ENCODE measurements at places on chromosomes 7 and 10.

DNA sequence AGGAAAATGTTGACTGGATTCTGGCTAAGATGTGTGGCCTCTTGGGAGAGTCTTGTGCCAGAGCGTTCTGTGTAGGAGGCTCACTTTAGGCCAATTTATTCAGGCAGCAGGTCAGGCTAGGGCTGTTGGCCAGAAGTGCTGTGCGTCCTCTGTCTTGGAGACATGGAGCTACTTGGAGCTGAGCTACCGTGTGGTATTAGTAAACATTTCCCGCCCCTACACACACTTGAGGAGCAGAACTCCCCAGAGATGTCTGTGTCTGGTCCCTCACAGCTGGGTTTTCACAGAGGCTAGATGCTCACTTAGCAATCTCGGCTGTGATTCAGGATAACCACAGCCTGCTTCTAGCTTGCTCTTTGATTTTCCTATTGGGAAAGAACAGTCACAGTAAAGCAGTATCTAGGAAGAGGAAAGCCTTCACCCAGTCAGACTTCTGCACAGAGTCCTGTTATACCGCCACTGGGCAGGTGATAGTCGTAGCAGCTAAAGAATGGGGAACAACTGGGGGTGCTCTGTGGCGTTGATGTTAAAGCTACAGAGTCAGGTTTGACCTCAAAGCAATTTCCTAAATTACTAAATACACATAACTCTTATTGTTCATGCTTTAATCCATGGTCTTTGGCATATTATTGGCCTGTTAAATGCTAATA lies 86.7 kb downstream of the MDFIC start:
- peak; percentile 87 for DNase-seq

DNA sequence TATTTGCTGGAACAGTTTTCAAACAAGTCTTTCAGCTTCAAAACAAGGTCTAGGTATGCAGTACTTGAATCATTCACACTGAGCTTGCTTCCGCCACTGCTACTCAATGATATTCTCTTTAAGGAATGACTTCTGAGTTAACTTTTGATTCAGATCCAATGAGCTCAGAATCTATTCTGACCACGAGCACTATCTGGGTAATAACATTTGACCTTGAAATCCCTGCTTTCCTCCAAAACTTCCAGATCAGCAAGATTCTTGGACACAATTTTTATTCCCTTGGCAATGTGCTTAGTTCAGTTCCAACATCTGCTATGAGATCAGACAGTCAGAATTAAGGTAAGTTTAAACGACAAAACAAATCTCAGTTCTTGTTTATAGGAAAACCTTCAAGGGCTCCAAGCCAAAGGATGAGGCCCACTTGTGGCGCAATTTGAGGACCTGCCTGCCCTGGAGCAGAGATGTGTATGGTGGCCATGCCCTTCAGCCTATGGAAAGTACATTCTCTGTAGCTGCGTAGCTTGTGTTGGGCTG lies 87.2 kb downstream of the RNF216 start:
- peak; percentile 94 for DNase-seq

GRCh38 chr10:125012851-125013528 lies 71.1 kb downstream of the ZRANB1 start:
- no peak for DNase-seq

DNA sequence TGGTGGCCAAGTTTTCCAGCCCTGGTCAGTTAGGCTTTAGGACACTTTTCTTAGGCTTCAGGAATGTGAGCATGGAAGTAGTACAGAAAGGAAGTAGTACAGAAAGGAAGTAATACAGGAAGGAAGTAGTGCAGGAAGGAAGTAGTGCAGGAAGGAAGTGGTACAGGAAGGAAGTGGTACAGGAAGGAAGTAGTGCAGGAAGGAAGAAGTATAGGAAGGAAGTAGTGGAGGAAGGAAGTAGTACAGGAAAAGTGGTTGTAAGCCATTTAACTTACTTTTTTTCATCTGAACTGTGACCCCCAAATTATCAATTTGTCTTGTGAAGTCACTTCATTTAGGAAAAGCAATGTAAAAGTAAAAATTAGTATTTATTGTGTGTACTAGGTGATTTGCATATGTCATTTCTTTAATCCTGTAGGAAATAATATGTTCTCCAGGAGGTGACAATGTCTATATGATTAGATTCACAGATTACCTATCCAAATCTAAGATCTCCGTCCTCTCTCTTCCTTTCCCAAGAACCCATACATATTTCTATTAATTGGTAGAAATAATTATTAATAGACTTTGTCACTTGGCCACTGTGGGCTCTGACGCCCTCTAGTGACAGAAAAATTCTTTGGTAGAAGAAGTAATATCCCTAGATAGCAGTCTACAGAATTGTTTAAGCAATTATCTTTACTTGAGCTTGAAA lies 3.9 kb upstream of the FAS start:
- DNase-seq: peak; percentile 68

DNA sequence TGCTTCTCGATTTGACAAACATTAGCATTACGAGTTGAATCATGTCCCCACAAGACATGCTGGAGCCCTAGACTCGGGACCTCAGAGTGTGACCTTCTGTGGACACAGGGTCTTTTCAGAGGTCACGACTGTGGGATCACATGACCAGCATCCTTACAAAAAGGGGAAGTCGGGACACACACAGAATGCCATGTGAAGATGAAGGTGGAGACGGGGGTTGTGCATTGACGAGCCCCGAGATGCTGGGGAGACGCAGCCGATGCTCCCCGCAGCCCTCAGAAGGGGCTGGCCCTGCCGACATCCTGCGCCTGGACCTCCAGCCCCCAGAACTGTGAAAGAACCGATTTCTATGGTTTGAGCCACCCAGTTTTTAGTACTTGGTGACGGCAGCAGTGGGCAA lies 7.5 kb downstream of the ZFAND2A start:
- no peak for DNase-seq

DNA sequence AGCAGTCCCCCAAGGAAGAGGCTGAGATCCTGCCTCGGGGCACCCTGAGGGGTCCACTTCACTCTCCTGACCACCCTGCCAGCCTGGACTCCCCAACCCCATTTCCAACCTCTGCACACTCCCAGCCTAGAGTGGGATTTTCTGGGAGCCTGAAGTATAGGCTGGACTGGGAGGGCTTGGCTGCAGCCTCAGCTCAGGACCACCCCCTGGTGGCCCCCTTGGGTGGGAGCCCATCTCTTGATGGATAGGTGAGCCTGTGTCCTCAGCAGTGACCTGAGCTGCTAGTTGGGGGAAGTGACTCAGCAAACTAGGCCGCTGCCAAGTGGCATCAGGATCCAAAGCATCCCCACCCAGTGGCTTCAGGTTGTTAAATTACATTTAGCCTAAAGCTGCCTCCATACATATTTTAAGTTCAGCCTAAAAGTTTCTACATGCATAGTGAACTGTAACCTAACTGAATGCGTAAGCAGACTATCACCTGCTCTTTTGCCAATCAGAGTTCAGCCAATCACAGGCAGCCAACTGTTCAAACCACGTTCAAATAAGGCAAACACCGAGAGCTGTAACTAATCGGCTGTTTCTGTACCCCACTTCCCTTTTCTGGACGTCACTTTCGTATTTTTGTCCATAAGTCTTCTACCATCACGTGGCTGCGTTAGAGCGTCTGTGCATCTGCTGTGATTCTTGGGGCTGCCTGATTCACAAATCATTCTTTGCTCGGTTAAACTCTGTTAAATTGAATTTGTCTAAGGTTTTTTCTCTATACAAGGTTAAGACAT lies 144.0 kb downstream of the PLPP4 start:
- peak; percentile 41 for DNase-seq

- DNase-seq: no peak
Observed at GRCh38 chr7:74403521-74404387, 50.0 kb upstream of the GTF2IRD1 start.

DNA sequence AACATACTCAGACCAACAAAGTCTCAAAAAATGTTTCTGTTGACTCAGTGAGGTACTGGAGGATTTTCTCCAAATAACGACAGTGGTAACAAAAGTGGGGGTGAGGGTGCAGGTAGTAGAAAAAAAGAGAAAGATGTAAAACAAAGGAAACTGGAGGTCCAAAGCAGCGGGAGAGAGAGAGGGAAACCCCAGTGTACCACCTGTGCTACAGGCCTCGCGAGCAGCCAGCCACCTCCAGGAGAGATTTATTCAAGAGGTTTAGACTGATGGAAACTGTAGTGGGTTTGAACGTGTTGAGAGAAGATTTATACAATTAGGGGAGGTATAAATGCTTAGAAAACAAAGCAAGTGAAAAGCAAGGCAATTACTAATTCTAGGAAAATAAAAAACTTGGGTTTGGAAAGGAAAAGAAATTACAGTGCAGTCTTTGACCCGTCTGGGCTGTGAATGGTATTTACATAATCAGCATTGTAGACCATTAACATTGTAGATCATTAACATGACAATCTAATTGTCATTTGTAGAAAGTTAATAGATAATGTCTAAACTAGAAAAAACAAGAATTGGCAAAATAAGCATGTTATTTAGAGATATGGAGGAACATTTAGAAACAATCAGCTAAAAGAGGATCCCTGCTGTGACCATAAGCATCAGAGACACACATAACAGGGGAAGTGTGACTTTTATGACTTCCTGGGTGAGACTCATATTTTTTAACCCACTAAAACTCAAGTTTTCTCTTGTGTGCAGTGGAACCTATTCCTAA lies 180.0 kb downstream of the RELN start:
- no peak for DNase-seq

DNA sequence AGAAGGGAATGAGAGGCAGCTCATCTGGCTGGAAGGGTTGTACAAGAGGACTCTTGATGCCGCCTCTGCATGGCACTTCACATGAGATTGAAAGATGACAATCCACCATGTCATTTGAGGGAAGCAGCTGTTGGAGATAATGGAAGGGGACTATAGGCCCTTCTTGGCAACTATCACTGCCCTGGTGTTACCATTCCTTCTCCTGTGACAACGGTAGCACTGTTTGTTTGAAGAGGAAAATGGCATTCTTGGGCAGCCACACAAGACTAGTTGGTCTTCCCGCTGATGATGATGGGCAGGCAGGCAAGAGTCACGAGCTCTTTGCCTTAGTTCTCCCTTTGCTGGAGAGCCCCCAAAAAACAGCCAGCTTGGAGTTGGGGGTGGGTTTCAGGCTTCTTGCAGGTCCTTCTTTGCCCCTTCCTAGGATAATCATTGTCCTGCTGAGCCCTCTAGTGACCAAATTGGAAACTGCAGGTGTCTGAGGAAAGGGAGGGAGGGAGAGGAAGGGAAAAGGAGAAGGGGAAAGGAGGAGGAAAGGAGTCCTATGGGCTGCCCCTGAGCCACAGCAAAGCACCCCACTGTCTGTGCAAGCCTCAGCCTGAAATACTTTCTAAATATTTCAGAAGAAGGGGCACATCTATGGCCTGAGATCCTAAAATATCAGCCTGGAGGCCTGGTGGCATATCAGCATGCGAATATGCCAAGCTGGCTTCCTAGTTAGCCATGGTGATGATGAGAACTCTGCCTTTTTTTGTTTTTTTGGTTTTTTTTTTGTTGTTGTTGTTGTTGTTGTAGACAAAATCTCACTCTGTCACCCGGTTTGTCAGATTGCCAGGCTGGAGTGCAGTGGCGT lies 165.6 kb upstream of the KMT2E start:
- peak; percentile 65 for DNase-seq

- peak; percentile 93 for DNase-seq
Observed at GRCh38 chr10:69696073-69696731, 66.2 kb downstream of the FAM241B start.

- DNase-seq: no peak
Observed at GRCh38 chr10:59857049-59857448, 49.3 kb downstream of the CCDC6 start.

DNA sequence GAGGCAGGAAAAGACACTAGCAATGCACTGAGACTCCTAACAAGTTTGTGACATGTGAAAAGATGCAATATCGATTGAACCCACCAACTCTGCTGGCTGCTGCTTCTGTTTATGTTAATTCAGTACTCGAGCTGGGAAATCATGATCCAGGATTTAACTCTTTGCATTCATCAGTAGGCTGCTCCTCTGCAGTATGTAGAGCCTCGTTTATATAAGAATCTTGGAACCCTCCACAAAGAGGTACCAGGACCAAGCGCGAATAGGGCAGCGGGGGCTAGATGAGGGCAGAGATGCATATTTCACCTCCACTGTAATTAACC lies 7.8 kb downstream of the PRKAG2 start:
- no peak for DNase-seq

GRCh38 chr7:8638076-8638475 lies 204.7 kb downstream of the NXPH1 start:
- no peak for DNase-seq

DNA sequence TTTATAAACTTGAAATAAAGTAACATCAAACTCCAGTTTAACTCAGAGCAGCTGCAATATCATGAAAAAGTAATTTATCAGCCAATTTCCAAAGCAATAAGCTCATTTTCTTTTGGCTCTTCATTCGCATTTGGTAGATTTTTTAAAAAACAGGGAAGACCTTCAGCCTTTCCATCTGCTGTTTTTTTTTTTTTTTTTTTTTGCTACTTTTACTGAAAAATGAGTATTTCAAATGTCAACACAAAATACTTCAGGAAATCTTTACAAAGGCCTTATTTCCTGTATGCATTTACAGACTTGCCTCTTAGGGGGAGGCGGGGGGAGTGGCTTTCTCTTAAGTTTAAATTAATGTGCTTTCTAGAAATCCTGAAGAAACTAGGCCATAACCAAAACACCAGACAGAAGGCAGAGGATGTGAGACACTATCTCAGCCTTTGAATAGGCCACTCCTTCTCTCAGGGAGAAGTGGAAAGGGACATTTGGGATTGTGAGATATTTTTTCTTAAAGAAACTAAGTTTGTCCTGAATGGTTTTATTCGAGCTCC lies 91.8 kb downstream of the COL28A1 start:
- DNase-seq: no peak

DNA sequence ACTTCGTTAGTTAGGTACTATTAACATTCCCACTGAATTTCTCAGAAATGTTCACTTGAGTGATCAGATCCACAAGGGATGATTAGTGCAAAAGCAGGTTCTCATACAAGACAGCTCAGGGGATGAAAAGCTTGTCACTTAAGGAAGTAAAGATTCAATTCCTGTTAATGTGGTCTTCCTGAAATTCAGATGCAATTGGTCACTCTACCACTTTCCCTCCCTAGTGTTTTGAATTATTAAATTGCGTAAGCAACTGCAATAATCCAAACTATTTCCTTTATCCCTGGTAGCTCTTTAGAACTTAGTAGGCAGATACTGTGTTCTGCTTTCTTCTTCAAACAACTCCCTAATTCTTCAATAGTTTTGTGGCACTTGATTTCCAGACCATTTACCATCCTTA lies 121.4 kb downstream of the MAGI2 start:
- no peak for DNase-seq

GRCh38 chr7:108627476-108628051 lies 57.9 kb downstream of the DNAJB9 start:
- no peak for DNase-seq

- DNase-seq: no peak
Observed at GRCh38 chr10:87860816-87861403, 2.4 kb downstream of the KLLN start.

DNA sequence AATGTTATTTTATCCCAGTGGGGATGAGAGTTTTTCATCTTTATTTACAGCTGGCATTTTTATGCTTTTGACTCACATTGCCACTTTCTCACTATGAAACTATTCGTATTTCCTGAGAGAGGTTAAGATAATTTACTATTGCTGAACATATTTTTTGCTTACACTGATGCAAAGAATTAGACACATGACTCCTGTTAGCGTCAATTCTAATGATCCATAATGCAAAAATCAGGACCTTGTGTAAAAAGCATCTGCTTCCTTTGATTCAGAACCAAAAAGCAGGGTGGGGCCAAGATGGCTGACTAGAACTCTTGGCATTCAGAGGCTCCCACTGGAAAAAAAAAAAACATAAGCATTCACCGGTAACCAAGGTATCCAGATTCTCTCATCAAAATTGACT lies 464.8 kb downstream of the SEMA3D start:
- peak; percentile 34 for DNase-seq
